Hindlimb muscle (tissue), 1 donor: ENCODE measurements at places on chromosomes 3 and 15. TPM values are rescaled to one million over a fixed set of nuclear protein-coding genes. Genes with fewer than 3 reads are reported as not detected.
A peak's percentile ranks its signal among the peaks of the same experiment; 100 is the strongest.

Gene MCTP2
- polyA plus RNA-seq, result 0.67 TPM

Gene CCDC50
- polyA plus RNA-seq, result 30.1 TPM

Gene TEX9
- 1.7 TPM for polyA plus RNA-seq

Gene ALG1L2
- 1.7 TPM for polyA plus RNA-seq

Gene CPN2
- polyA plus RNA-seq, result 0.09 TPM

Gene FETUB
- not detected for polyA plus RNA-seq

Gene GLDN
- 0.34 TPM for polyA plus RNA-seq

Gene FANCD2OS
- polyA plus RNA-seq, result not detected

Gene CHDH
- 0.97 TPM for polyA plus RNA-seq

Gene ATRIP
- polyA plus RNA-seq, result 7.6 TPM

GRCh38 chr3:42635111-42635510, 18.4 kb upstream of the ZBTB47 start:
- DNase-seq, result no peak

DNA sequence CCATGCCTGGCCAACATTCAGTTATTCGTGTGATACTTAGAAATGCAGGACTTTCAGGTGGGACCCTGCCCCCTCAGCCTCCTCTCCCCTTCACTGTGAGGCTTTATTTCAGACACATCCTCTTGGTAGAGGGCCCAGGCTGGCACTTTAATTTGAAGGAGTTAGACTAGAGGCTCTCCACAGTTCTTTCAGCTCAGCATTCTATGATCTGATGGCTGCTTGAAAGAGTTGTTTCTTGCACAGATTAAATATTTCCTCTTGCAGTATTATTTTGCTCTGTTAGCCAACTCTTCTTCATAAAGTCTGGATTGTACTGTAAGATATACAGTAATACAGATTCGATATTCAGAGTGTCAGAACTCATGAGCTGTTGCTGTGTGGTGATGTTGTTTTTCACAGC, 35.1 kb downstream of the CTDSPL start:
- no peak for DNase-seq

GRCh38 chr3:186901135-186901734, 29.1 kb upstream of the ST6GAL1 start:
- DNase-seq, result no peak

- DNase-seq, result no peak
These were observed 111.4 kb upstream of the RBMS3 start for GRCh38 chr3:29169451-29169850.

GRCh38 chr3:73623346-73623745, 1.4 kb downstream of the PDZRN3 start:
- DNase-seq, result no peak

GRCh38 chr3:64105816-64106215, 82.5 kb upstream of the PSMD6 start:
- no peak for DNase-seq

GRCh38 chr3:97958396-97958795, 13.8 kb downstream of the RIOX2 start:
- no peak for DNase-seq

DNA sequence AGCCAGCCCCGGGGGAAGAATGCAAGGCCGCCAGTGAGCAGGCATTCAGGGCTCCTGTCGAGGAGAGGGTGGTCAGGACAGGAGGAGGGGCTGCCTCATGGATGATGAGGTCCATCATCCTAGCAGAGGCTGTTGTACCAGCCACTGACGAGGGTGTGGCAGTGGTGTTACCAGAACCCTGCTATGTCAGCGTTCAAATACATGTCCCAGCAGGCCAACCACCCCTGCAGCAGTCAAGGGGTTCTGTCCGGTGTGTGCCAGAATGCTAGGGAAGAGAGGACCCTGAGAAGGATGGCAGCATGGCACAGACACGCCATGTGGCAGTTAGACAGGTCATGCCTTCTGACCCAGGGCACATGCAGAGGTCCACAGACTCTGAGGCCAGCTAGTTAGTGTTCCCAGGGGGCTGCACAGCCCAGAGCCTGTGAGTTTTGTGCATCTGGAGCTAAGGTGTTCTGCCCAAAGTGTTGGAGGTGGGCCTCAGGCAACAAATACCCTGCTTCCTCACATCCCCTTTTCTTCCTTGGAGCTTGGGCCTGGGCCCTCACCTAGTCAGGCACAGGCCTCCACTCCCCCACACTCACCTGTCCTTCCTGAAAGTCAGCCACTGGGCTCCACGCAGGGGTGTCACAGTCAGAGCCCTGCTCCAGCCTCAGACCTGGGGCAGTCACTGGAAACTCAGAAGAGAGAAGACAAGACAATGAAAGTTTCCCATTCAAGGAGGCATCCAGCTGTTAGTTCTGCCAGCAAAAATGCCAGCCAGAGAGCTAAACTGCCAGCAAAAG, 7.8 kb downstream of the PAK6 start:
- DNase-seq, result no peak

DNA sequence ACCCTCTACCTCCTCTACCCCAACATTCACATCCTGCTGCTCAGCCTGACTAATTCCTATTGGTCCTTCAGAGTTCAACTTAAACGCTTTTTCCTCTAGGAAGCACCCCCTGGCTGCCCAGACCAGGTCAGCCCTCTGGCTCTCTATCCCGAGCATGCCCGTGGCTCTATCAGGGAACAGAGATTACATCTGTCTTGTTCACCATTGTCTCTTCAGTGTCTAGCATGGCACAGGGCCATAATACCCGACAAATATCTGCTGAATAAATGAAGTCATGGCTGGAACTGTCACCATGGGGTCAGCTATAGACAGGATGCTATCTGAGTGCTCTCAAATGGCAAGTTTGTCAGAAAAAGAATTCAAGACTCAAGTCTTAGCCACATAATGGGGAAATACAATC, 296.9 kb upstream of the CHRNA7 start:
- no peak for DNase-seq

- no peak for DNase-seq
These were observed 328.0 kb downstream of the NLGN1 start for GRCh38 chr3:173725507-173725906.

DNA sequence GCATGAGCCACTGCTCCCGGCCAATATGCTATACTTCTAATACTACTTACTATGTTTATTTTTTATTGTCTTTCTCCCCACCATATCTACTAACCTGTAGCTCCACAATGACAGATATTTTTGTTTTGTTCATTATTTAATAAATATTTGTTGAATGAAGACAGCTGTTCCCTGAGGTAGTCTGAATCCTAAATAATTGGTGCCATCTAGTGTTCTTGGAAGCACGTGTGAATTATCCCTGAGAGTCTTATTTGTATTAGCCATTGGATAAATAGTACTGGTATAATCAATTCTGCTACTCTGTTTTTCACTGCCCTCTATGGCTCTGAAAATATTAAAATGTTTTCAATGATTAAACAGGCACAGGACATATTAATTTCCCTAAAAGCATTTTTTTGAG, 5.6 kb upstream of the APPL1 start:
- peak; percentile 34 for DNase-seq

GRCh38 chr3:42264399-42265058, 1.5 kb downstream of the CCK start:
- DNase-seq, result peak; percentile 24

DNA sequence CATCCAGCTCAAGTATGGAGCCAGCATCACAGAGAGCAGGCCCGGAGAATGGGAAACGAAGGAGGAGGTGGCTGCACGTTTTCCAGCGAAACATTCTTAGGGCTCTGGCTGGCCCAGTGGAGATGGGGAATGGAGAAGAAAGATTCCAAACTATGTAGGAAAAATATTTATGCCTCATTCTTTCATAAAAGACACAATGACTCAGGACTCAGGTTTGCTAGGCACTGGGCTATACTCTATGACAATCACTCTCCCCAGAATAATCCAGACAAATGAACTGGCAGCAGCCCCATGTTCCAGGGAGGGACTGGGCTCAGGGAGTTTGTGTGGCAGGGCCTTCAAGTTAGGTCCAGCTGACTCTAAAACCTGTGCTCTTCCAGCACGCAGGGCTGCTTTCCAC, 110.8 kb upstream of the RAD18 start:
- no peak for DNase-seq

GRCh38 chr15:68528626-68529290, 50.0 kb upstream of the CORO2B start:
- DNase-seq, result no peak
